ENCODE measurements at places on chromosomes 12 and 14.

- DNase-seq: no peak
These were observed 18.0 kb upstream of the DLK1 start for GRCh38 chr14:100708425-100709288.

DNA sequence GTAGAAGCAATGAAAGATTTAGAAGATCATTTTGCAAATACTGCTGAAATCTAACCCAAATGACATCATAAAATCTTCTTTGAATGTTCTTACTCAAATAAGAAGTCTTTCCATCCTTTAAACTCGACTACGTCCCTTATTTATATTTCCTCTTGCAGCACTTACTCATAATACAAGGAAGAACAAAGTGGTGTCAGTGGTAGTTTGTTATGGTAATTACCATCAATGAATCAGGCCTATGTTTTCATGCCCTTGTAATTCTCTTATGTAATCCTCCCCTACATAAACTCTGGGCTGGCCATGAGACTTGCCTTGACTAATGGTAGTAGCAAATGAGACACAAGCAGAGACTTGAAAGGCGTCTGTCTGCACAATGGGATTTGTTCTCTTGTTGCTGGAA lies 17.0 kb downstream of the EEA1 start:
- no peak for DNase-seq

- no peak for DNase-seq
These were observed 6.6 kb upstream of the DLK1 start for GRCh38 chr14:100719976-100720520.

GRCh38 chr12:96882862-96883261 lies 24.2 kb upstream of the NEDD1 start:
- no peak for DNase-seq

DNA sequence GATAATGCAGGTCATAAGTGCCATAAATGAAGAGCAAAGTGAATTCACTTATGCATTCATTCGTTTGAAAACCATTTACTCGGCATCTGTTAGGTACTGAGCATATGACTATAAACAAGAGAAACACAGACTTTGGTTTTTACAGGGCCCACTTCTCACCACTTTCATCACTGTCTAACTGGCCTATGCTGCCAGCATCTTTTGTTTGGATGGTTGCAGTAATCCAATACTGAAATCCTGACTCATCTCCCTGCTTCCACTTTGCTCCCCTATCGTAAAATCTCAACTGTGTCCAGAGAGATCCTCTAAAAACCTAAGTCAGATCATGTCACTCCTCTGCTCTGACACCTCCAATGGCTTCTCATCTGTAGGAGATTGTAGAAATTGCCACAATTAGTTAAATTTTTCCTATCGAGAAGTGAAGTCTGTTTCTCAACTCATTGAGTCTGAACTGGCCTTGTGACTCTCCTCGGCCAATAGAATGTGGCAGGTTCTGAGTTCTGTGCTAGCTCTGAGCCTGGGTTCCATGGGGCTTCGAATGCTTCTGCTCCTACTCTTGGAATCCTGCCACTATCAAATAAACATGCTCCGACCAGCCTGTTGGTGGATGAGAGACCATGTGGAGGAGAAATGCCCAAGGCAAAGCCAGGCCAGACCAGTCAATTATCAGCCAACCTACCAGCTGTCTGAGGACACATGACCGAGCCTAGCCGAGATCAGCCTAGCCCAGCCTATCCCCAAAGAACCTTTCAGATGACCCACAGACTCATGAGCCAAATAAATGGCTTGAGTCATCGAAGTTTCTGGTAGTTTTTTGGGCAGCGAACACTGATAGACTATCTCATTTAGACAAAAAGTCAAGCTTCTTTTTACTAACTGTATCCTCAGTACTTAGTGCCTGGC lies 2.2 kb upstream of the BATF start:
- DNase-seq: peak; percentile 38

DNA sequence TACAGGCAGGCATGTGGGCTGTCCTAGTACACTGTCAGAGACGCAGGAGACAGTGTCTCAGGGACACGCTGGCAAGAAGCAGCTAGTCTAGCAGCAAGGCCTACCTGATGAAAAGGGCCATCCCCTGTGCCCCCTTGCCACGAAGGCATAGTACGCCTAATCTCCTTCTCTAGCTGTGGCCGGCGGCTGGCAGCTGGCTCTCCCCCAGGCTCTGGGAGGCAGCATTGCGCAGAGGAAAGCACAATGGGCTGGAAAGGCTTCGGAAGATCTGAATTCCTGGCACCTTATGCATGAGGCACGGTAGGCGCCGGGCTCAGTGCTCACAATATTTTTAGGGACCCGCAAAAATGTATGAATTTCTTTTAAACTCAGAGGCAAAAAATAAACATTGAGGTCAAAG lies 16.0 kb upstream of the PLEKHH1 start:
- no peak for DNase-seq

GRCh38 chr14:103191844-103192243 lies 68.6 kb downstream of the TNFAIP2 start:
- no peak for DNase-seq

DNA sequence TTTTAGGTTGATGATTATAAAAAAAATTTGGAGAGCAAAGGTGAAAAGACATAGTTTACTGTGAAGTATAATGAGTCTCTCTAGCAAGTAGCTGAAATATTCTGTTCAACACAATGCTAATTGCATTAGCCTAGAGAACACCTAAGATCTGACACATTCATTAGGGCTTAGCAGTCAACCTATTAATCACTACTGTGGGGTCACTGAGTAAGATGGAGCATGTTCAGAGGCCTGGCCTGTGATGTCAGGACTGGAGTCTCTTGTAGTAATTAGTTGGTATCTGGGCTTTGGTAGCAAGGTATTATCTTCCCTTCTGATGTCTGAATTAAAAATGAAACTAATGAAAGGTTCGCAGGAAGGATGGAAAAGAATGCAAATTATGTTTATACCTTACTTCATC lies 112.7 kb downstream of the SLC16A7 start:
- no peak for DNase-seq

- DNase-seq: no peak
These were observed 100.5 kb upstream of the MDM1 start for GRCh38 chr12:68432622-68433021.

DNA sequence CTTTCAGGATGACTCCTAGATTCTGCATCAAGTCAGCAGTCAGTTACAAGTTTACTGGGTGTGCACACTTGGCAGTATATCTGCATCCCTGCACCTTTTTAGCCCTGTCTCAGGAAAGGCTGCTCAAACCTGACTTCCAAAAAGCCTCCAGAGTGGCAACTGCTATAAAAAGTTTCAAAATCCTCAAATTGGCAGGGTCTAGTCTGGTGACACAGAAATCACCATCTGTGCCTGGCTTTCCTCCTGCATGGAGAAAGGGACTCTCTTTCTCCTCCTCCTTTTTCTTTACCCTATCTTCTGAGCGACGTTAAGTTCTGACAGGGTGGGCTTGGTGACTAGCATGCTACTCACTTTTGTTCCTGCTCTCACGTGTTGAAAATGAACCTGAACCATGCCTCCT lies 679.5 kb downstream of the C12orf50 start:
- DNase-seq: no peak

GRCh38 chr12:120373683-120374082 lies 4.7 kb upstream of the MSI1 start:
- no peak for DNase-seq

DNA sequence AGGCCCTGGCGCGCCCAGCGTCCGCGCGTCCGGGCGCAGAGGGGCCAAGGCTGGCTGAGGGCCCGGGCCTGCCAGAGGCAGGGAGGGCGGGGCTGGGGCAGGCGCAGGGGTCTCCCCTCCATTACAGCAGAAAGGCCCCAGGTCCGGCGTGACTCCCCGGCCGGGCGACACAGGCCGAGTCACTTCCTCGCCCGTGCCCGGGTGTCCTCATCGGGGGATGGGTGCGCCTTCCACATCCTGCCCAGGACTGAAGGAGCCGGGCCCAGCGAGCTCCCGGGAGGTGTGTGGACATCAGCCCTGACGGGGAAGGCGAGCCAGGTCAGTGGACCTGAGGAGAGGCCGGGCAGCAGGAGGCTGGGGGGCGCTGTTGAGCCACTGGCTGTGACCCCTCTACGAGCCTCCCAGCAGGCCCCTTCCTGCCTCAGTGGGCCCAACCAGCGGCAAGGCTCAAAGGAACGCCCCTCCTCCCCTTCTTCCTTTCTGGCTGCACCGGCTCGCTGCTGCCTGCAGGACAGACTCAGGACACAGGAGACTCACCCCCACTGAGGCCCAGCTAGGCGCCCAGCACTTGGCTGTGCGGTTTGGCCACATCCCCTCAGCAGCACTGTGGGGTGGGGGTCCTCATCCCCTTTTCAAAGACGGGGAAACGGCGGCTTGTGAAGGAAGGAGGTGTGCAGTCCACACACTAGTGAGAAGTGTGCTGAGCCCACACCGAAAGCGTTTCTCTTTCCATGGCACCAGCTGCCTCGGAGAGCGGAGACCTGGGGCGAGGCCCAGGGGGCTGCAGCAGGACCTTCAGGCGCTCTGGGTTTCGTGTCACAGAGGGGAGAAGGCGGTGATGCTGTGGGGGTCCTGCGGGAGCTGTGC lies 606 bp downstream of the TNFAIP2 start:
- no peak for DNase-seq

DNA sequence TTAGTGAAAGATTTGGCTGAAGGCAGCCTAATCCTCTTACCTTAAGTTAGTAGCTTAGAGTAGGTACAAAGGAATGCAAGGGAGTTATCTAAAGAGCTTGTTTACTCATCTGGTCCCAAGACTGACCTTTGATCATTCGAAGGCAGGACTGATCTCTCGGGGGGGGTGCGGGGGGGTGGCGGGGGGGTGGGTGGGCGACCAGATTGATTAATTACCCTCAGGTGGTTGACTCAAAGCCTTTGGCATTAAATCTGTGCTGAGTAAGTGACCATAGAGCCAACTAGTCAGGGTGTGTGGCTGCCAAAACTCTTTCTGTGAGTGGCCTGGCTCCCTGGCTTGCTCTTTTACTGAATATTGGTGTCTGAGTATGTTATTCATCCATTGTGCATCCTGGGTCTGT lies 731.9 kb upstream of the FBXO33 start:
- no peak for DNase-seq

- DNase-seq: peak; percentile 45
These were observed 794 bp downstream of the RCOR1 start for GRCh38 chr14:102593061-102593824.

GRCh38 chr12:111412830-111413441 lies 7.2 kb downstream of the SH2B3 start:
- DNase-seq: no peak

GRCh38 chr14:50489851-50490250 lies 42.5 kb downstream of the MAP4K5 start:
- DNase-seq: no peak

GRCh38 chr14:62629176-62629725 lies 416.0 kb downstream of the KCNH5 start:
- DNase-seq: no peak

DNA sequence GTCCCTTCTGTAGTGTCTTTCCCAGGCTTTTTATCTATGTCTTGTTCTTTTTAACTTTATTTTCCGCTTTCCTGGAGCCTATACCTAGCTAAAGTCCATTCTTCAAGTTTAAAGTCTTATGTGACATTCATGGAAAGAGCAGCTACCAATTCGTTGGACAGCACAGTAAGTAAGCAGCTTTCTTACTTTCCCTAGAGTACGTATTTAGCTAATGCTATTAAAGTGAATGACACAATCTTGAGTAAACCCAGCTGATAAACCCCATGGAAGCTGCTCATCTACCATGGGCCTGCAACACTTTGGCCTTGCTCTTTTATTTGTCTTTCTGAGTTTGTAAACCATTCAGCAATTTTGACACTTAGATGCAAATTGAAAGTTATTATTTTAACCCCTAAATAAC lies 30.0 kb downstream of the ALX1 start:
- DNase-seq: no peak

DNA sequence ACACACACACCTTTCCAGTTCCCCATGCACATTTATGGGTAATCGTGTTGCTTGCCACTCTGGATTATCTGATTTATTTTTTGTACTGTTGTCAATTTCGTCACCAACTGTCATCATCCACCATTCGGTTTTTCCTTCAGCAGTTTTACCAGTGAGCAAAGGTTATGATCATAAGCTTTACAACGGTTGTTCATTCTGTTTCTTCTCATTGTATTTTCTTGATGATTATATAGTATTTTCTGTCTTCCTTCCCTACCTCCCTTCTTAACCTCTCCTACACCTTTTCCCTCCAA lies 680 bp downstream of the NECAP1 start:
- no peak for DNase-seq

DNA sequence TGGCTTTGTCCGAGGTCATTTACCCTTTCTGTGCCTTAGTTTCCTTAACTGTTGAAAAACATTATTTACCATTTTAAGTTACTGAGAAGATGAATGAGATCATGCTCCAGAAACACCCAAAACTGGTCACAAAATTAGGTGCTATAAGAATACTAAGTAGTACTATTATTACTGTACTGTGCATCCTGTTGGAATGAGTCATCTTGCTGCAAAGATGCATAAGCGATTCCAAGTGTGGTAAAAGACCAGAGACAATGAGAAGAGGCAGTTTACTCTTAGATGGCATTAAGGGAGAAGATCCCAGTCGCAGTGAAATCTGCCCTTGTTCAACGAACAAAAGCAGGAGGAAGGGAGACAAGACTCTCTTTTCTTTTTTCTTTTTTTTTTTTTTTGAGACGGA lies 4.2 kb upstream of the PLEKHA5 start:
- no peak for DNase-seq

GRCh38 chr12:10673659-10674384 lies at the start of gene STYK1:
TSS of gene STYK1 (minus strand) at chr12:10674052. CDS start at chr12:10634618, 39,434 bp downstream.
- peak; percentile 85 for DNase-seq

- no peak for DNase-seq
These were observed 389.6 kb upstream of the DDHD1 start for GRCh38 chr14:53542732-53543131.

GRCh38 chr12:15274561-15274967 lies 47.7 kb upstream of the PTPRO start:
- no peak for DNase-seq

- no peak for DNase-seq
These were observed 73.5 kb upstream of the GALNT9 start for GRCh38 chr12:132402831-132403416.

DNA sequence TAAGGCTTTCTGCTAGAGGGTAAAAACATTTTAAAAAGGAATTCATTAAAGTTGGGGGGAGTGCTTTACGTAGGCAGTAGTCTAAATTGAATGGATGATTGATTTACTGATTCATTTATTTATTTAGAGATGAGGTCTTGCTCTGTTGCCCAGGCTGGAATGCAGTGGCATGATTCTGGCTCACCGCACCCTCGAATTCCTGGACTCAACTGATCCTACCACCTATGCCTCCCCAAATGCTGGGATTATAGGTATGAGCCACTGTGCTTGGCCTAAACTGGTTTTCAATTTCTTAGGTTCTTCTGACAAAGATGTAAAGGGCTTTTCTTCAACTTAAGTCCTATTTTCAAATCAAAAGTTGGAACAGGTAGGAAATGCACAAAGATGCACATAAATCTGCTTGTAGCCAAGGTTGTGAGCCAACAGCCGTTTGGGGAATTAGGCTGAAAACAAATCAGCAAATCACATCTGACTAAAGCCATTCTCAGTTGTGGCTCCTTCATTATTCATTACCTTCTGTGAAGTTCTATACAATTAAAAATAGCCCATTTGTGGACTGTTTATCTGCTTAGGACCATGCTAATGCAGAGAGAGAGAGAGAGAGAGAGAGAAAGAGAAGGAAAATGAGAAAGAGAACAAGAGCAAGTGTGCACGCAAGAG lies 218.0 kb downstream of the PPM1H start:
- no peak for DNase-seq
